ENCODE measurements at places on chromosomes 5 and 9.

DNA sequence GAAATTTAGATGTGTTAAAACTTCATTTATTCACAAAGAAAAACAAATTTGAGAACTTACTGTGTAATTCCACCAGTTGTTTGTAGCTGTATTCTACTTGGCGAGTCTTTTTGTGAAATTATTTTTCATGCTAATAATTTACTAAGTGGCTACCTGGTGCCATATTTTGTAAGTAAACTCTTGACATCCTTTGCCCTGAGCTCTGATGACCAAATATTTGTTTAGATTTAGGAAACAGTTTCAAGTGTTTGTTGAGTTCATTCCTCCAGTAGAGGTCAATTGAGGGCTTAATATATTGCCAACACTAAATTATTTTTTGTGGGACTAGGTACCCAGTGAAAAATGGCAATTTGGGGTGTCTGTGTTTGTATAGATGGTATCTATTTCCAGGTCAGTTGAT, 3.7 kb downstream of the CNTLN start:
- no peak for DNase-seq
- no peaks in the 10 kb centered on the region for H3K36me3 ChIP-seq
- no peak overlapping the region for H3K4me3 ChIP-seq
- no peak overlapping the region for H3K27ac ChIP-seq
- H3K27me3 ChIP-seq: peaks cover 10% of the 10 kb centered on the region

- no peaks in the 10 kb centered on the region for H3K4me1 ChIP-seq
- H3K36me3 ChIP-seq: peaks cover 14% of the 10 kb centered on the region
- no peak overlapping the region for H3K27ac ChIP-seq
- no peak overlapping the region for H3K4me3 ChIP-seq
Measured at GRCh38 chr5:138884094-138884493, 9.0 kb upstream of the LRRTM2 start.

- no peak overlapping the region for H3K27ac ChIP-seq
- no peaks in the 10 kb centered on the region for H3K36me3 ChIP-seq
- H3K4me3 ChIP-seq: no peak overlapping the region
Measured at GRCh38 chr5:77569409-77569808, 69.1 kb downstream of the OTP start.

GRCh38 chr5:132611965-132612364, 46.0 kb upstream of the IL13 start:
- H3K4me3 ChIP-seq: no peak overlapping the region
- H3K4me1 ChIP-seq: no peaks in the 10 kb centered on the region
- H3K27ac ChIP-seq: no peak overlapping the region
- peaks cover 8% of the 10 kb centered on the region for H3K36me3 ChIP-seq
- DNase-seq: no peak
- H3K27me3 ChIP-seq: no peaks in the 10 kb centered on the region

DNA sequence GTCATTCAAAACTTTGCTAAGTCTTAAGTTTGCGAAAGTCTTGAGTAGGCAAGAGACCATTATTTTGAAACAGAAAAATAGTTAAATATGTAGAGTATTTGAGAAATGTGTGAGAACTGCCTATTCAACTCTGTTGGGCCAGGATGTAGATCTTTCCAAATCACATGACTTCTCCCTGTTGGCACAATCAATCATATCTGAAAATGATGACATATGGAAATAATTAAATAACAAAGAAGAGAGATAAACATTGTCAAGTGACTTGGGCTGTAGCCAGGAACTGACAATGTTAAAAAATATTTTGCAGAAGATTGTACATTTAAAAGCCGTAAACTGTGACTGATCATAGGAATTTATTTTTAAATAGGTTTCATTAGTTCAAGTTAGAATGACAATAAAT, 104.6 kb upstream of the IL6ST start:
- no peak overlapping the region for H3K27ac ChIP-seq
- no peak overlapping the region for H3K4me3 ChIP-seq
- no peaks in the 10 kb centered on the region for H3K27me3 ChIP-seq
- no peaks in the 10 kb centered on the region for H3K4me1 ChIP-seq
- H3K36me3 ChIP-seq: no peaks in the 10 kb centered on the region

DNA sequence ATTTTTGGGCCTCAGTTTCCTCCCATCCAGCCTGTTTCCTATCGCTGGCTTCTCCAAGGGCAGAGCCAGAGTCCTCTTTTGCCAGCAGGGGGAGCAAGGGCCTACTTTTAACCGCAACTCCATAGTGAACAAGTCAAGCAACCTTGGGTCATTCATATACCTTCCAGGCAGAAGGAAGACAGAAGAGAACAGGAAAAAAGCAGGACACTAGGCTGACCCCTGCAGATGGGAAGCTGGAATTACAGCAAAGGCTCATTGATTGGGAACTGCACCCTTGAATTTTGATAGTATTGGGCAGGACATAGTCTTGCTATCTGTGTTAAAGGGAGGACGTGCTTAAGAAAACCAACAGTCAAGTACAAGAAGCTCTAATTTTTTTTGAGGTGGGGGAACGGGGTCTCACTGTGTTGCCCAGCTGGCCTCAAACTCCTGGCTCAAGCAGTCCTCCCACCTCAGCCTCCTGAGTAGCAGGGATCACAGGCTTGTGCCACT, 30.1 kb downstream of the QRFP start:
- DNase-seq: peak; percentile 67
- peaks cover 9% of the 10 kb centered on the region for H3K36me3 ChIP-seq
- H3K27me3 ChIP-seq: no peaks in the 10 kb centered on the region
- no peak overlapping the region for H3K27ac ChIP-seq

DNA sequence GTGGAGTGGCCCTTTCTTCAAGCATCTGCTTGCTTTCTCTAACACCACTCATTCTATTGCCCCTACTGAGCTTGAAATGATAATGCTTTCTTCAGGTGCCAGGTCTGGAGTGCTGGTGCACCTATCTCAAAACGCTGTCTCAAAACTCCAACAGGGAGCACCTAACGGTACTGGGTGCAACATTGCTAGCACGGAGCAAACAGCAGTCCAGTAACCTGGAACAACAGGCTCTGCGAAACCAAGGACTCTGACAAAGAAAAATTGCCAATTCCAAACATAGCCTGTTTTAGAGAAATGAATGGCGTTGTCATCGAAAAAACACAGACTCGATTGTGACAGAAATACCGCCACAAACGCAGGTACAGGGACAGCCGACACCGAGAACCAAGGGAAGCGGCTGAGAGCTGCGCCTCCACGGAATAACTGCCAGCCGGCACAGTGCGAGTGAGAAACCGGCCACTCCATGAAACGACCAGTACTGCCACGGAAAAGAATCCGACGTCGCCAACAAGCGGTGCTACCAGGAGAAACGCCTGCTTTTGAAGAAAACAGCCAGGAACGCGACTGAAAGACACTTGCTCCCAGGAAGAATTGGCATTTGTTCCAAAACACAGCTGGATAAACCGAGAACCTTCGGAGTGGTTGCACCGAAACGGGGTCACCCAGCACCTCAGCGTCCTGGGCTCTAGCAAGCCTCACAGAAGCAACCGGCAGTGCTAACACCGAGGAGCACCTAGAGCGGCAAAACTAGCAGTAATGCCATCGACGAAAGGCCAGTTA, 3.1 kb downstream of the ANXA2R start:
- H3K4me1 ChIP-seq: peaks cover 41% of the 10 kb centered on the region
- H3K27ac ChIP-seq: peak overlapping the region; percentile 65
- no peak for DNase-seq
- peak overlapping the region; percentile 92 for H3K4me3 ChIP-seq

DNA sequence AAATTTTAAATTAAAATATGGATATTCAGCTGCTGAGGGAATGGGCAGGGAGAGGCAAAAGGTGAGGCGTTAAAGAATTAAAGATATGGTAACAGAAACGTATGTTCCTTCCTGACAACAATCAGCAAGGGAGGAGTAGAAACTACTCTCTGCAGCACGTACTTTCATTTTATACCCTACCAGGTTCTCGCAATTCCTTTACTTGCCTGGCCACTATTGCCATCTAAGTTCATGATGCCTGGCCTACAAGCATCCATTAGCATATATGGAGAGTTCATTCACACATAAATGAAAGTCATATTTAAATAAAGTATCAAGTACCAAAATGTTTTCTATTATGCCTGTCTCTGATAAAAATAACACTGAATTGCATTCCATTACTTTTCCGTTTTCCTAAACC, 125.1 kb downstream of the BNC2 start:
- H3K36me3 ChIP-seq: no peaks in the 10 kb centered on the region
- H3K27ac ChIP-seq: no peak overlapping the region
- no peaks in the 10 kb centered on the region for H3K27me3 ChIP-seq
- no peak overlapping the region for H3K4me3 ChIP-seq
- DNase-seq: no peak

DNA sequence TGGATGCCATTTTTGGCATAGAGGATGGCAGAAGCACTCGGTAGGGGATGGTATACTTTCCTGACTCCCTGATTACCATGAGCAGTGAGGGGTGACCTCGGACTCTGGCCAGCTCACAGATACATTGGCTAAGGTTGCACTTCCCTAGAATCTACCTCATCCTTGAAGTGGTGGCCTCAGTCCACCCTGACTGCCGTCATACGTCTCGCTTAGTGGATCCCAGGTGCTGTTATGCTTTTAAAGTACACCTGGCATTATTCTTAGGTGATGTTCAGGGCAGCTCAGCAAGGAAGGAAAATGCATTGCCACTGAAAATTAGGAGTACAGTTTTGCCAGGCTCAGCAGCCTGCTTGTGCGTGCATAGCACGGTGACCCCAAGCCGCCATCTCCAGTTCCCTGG, 87.3 kb downstream of the SYK start:
- no peak overlapping the region for H3K27ac ChIP-seq
- H3K4me1 ChIP-seq: no peaks in the 10 kb centered on the region
- H3K36me3 ChIP-seq: no peaks in the 10 kb centered on the region
- no peaks in the 10 kb centered on the region for H3K27me3 ChIP-seq
- no peak for DNase-seq
- H3K4me3 ChIP-seq: no peak overlapping the region

DNA sequence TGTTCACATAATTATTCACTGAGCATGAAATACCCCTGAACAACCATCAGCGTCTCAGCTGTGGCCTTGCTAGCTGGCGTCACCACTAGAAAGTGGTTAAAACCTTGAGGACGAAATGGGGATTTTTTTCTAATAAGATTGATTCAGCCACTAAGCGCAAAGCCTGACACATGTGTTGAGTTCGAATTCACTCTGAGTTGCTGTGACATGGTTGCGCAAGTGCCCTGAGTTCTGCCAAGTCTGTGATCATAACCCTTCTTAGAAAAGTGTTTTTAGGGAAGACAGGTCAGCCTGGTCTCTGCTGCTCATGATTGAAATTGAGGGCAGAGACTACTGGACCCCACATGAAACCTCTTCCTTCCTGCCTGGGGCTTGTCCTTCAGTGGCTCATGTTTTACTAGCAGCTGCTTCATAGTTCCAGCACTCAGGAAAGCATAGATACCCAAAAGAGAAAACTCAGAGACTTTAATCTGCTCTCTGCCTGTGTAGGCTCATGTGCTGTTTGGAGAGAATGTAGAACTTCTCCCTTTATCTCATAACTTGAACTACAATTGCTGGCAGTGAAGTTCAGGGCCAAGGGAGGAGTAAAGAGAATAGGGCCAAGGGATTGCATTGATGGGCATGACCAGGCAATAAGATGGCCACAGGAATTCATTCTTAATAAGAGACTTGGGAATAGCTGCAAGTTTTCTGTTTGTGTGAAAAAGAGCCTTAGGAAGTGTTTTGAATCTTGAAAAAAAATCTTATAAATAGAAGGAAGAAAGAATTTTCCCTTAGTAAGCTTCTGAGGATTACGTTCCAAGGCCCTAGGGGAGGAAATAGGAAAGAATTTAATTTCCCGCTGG, 66.8 kb upstream of the CXCL14 start:
- H3K27ac ChIP-seq: no peak overlapping the region
- H3K4me1 ChIP-seq: no peaks in the 10 kb centered on the region
- no peak overlapping the region for H3K4me3 ChIP-seq
- no peaks in the 10 kb centered on the region for H3K36me3 ChIP-seq

GRCh38 chr9:73223594-73223993, 71.9 kb downstream of the ANXA1 start:
- DNase-seq: no peak
- H3K27me3 ChIP-seq: no peaks in the 10 kb centered on the region
- H3K4me1 ChIP-seq: no peaks in the 10 kb centered on the region
- no peak overlapping the region for H3K4me3 ChIP-seq

- no peaks in the 10 kb centered on the region for H3K27me3 ChIP-seq
- H3K4me3 ChIP-seq: no peak overlapping the region
- no peaks in the 10 kb centered on the region for H3K4me1 ChIP-seq
- DNase-seq: no peak
- no peak overlapping the region for H3K27ac ChIP-seq
- H3K36me3 ChIP-seq: no peaks in the 10 kb centered on the region
Measured at GRCh38 chr5:123454259-123454911, 31.2 kb upstream of the CEP120 start.

DNA sequence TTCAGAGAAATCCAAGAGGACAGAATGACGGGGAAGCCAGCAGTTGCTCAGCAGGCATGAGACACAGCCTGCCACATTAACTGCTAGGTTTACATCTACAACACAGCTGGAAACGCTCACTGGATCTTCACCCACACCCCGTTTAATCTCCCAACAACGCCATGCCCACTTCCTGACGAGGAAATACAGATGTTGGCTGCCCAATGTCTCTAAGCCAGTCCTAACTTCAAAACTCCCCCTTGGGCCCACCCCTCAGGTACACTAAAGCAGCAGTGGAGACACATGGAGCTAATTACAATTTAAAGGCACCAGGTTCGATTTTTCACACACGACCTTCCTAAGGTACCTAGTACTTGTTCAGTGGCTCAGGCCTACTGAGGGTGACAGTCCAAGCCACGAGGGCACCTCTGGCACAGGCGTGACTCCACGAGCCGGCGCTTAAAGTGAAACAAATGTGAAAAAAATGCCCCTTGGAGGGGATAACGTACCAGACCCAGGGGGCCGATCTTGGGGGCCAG, 904 bp downstream of the RPL12 start:
- peaks cover 38% of the 10 kb centered on the region for H3K4me1 ChIP-seq
- H3K27ac ChIP-seq: peak overlapping the region; percentile 85
- peak overlapping the region; percentile 73 for H3K4me3 ChIP-seq
- no peaks in the 10 kb centered on the region for H3K36me3 ChIP-seq
- no peak for DNase-seq

GRCh38 chr5:159489779-159490178, 159.5 kb upstream of the IL12B start:
- H3K27me3 ChIP-seq: no peaks in the 10 kb centered on the region
- no peak overlapping the region for H3K4me3 ChIP-seq
- H3K36me3 ChIP-seq: no peaks in the 10 kb centered on the region
- no peak overlapping the region for H3K27ac ChIP-seq

- DNase-seq: no peak
- peaks cover 3% of the 10 kb centered on the region for H3K4me1 ChIP-seq
- no peaks in the 10 kb centered on the region for H3K36me3 ChIP-seq
- H3K27ac ChIP-seq: no peak overlapping the region
- no peak overlapping the region for H3K4me3 ChIP-seq
Measured at GRCh38 chr9:126838895-126839294, 21.5 kb upstream of the ZBTB34 start.

DNA sequence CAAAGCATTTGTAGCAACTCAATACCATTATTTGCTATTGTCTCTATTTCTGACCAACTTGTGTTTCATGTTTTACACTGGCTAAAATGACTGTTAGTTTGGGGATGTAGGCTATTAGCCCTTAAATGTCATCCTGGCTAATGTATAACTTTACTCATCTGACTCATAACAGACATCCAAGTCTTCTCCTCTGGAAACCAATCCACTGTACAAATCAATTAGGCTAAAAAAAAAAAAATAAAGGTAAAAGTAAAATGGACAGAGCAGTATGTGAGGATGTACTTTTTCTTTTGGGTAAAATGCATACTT, 20.6 kb downstream of the MEGF9 start:
- no peaks in the 10 kb centered on the region for H3K36me3 ChIP-seq
- H3K27ac ChIP-seq: no peak overlapping the region
- H3K4me1 ChIP-seq: peaks cover 21% of the 10 kb centered on the region
- no peak for DNase-seq
- H3K27me3 ChIP-seq: no peaks in the 10 kb centered on the region

Measured in B cell (primary cell).